Left forelimb (tissue), 1 donor: ENCODE measurements at places on chromosomes 13 and 19.
A peak's percentile ranks its signal among the peaks of the same experiment; 100 is the strongest.

- no peak for DNase-seq
Measured at GRCh38 chr13:43905435-43906031, 25.8 kb downstream of the LACC1 start.

GRCh38 chr13:89514534-89515312 is 1832.8 kb upstream of the MIR17HG start:
- no peak for DNase-seq

- DNase-seq = no peak
Measured at GRCh38 chr19:7773841-7774240, 10.8 kb downstream of the CLEC4M start.

DNA sequence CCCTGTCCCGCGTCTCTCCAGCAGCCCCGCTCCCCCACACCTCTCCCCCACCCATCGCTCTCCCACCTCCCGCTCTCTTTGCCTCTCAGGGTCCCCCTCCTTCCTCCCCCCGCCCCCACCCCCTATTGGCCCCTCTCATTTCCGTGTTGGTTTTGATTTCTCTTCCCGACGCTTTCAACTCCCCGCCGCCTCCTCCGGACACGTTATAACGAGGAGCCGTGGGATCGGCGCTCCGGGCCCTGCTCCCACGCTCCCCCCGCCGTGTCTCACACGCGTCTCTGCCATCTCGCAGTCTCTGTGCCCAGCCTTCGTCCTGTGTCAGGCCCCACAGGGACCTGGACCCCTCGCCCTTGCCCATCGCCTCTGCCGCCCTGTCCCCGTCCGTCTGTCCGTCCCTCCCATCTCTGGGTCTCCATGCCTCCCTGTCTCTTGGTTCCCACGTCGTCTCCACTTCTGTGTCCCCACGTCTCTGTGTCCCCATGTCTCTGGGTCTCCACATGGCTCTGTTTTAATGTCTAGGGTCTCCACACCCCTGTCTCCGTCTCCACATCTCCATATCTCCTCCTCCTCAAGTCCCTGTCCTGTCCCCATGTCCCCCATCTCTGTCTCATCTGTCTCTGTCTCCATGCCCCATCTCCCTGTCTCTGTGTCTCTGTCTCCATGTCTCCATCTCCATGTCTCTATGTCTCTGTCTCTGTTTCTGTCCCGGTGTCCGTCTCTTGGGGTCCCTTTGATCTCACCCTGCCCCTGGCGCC is 13.1 kb downstream of the ERFL start:
- no peak for DNase-seq

GRCh38 chr13:113597391-113598080 is 13.0 kb downstream of the TFDP1 start:
- peak; percentile 53 for DNase-seq

DNA sequence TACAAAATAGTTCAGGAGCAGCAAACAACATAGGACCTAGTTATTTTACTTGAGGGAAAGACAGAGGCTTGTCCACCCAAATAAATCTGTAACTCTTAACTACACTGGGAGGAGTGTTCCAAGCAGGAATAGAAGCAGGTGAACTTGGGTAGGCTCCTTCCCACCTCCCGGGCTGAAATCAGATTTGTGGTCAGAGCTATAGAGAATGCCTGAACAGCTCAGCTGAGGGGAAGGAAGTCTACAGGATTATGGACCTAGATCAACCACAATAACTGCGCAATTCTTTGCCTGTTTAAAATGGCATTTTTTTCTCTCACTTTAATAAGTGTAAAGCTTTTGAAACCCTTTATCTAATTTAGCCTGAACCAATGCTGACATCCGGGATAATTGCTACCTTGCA is 73.5 kb upstream of the IRS2 start:
- DNase-seq = no peak

GRCh38 chr19:3710265-3710812 is 2.2 kb downstream of the TJP3 start:
- DNase-seq = no peak

DNA sequence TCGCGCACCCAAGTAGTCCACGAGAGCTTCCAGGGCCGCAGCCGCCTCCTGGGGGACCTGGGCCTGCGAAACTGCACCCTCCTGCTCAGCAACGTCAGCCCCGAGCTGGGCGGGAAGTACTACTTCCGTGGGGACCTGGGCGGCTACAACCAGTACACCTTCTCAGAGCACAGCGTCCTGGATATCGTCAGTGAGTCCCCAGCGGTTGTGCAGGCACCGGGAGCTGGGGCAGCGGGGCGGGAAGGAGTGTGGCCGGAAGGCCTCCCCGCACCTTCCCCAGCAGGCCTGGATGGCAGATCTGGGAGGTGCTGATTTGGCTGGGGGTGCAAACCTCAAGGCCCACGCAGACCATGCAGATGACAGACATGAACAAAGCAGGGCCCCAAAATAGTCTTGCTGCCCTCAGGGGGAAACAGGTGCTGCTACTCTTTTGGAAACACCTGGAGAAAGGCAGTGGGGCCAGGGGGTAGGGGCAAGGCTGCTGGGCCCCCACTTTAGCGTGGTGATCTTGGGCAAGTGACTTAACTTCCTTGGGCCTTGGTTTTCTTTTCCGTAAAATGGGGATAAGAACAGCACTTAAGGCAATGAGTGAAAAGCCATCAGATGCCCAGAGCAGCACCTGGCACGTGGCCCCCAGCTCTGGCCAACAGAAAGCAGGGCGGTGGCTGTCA is 4.0 kb downstream of the MAG start:
- no peak for DNase-seq

DNA sequence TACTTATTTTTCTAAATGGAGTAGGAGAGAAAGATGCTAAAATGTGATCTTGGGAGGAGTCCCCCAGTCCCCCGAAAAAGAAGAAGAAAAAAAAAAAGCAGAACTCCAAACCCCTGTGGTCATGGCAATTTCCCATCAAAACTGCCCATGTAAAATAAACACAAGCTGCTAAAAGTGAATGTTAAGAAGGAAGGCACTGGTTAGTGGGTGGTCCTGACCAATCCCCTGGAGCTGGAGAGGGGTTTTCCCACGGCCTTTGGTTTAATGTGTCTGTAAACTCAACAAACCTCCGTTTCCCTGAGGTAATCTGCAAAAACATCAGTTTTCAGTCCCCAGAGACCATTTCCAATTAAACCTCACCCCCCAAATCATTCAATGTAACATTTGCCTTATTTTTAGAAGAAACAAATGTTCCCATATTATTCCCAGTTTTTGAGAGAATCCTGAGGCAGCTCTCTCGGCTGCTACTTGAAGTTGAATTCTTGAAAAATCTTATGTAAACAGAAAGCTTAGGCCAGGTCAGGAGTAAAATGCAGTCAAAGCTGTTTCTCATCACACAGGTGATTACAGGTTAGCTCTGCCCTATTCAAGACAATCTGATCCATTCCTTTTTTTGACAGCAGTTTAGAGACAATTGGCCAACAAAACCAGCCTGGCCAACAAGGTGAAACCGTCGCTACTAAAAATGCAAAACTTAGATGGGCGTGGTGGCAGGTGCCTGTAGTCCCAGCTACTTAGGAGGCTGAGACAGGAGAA is 17.0 kb downstream of the RAB3D start:
- DNase-seq = no peak

DNA sequence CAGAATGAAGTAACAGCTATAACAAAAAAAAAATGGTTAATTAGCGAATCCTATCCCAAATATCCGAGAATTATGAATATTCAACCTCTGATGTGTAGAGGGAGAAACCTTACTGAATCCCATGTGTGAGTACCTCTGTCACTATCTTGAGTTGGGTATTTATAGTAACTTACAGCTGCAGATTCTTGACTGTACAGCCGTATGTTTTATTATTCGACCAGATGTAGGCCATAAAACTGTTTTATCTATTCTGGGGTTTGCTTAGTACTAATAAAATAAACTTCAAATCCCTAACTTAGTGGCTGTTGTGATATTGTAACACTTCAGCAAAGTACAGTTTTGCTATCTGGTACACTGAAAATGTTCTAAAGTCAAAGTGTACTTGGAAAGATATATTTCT is 120.0 kb downstream of the EFNB2 start:
- DNase-seq = no peak

DNA sequence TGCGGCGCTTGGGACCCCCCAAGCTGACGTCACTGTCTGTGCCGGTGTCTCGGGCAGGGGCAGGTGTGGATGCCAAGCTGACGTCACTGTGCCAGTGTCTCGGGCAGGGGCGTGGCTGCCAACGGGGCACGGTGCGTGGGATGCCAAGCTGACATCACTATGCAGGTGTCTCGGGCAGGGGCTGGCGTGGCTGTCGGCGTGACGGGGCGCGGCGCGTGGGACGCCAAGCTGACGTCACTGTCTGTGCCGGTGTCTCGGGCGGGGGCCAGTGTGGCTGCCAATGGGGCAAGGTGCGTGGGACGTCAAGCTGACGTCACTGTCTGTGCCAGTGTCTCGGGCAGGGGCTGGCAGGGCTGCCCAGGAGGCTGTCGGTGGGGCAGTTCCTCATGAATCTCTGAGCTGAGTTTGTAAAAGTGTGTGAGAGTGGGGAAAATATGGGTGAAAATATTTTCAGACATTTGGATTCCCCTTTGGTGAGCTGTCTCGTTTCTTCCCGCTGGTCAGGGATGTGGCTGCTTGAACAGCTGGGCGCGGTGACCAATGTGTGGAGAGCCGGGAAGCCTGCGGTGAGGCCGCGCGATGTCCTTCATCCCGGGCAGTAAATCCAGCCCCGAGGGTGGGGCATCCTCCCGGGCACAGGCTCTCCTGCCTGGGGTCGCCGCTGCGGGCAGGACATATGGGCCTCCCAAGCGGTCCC is 25.2 kb downstream of the MCF2L start:
- no peak for DNase-seq

DNA sequence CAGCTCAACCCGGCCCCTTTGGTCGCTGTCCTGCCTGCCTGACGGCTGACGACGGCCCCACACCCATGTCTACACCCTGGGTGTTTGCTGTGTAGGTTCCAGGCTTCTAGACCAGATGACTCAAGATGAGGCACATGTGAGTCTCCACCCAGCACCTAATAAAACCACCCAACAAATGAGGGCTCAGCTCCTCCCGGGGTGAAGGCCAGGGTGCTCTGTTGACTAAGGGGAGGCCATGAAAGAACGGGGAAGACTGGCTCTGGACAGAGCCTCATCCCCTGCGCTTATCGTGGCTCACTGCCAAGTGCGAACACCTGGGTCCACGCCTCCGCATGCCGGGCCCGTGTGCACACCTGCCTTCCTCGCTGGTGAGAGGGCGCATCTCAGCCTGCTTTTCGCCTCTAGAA is 39.6 kb downstream of the COL4A2 start:
- no peak for DNase-seq

DNA sequence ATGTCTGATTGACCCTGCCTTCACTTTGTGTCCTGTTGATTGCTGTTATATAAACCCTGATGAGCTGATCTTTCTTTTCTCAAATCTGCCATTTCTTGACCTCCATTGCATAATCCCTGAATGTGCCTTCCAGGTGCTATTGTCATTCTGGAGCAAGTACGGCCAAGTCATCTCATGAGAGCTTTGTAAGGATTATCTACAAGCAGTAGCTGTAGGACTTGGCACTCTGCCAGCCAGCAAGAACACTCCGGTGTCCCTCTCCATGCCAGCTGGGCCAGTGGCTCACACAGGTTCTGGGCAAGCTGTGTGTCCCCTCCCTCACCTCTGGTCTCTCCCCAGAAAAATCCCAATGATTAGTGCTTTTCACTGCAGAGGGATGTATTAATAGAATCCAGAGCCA is 348.1 kb downstream of the FOXO1 start:
- DNase-seq = no peak

GRCh38 chr19:23439623-23440022 is 44.4 kb upstream of the ZNF91 start:
- no peak for DNase-seq

GRCh38 chr19:2089727-2090053 is 6.4 kb downstream of the MOB3A start:
- DNase-seq = no peak

GRCh38 chr13:23645851-23646250 is 75.6 kb downstream of the TNFRSF19 start:
- no peak for DNase-seq

DNA sequence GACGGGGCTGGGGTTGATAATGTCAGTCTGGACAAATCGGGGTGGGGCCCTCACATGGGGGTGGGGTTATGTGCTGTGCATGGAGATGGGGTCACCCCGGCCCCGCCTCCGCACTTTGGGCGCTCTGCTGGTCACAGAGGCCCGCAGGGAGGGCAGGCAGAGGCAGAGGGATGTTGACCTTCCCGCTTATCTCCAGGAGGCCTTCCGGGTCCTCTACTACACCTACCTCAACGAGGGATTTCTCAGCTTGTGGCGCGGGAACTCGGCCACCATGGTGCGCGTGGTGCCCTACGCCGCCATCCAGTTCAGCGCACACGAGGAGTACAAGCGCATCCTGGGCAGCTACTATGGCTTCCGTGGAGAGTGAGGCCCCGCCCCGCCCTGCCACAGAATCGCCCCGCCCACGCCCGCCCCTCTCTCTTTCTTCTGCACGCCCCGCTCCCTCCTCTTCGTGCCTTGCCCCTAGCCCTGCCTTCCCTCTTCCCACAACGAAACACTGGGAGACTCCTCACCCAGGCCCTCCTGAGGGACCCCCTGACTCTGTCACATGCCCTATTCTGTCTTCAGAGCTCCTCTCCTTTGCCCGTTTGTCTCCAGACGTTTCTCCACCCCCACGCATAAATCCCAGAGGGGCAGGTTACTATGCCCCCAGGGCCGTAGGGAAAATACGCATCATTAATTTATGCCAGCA is 32.8 kb downstream of the TMEM161A start:
- DNase-seq = peak; percentile 86

GRCh38 chr19:56995303-56995702 is 124.5 kb upstream of the USP29 start:
- DNase-seq = no peak

DNA sequence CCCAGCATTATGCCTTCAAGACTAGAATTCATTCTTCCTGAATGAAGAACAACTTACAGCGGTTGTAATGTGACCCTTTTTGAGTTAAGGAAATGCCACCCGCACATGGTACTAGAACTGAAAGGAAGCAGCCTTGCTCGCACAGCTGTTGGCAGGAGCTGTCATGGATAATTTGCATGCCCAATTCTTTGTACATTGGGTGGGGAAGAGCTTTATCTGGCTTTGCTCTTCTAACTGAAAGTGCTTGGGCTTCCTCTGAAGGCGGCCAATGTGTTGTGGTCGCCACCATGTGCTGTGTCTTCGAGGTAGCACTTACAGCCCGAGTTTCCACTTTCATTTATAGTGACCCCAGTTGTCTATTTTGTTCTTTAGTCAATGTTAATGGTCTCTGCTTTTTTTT is 3.4 kb downstream of the CCNE1 start:
- no peak for DNase-seq

- DNase-seq = no peak
Measured at GRCh38 chr19:29442094-29442493, 83.7 kb upstream of the VSTM2B start.

DNA sequence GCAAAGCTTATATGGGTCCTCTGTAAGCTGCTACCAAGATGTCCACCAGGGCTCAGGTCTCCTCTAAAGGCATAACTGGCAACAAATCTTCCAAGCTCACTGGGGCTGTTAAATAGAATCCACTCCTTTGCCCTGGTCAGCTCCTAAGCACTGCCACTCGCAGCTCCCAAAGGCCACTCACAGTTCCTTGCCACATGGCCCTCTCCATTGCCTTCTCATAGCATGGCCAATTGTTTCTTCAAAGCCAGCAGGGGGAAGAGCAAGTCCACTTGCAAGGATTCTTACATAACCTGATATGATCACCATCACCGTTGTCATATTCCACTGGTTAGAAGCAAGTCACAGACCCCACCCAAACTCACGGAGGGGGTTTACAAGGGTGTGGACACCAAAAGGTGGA is 199.5 kb downstream of the SUCLA2 start:
- DNase-seq = no peak

- peak; percentile 50 for DNase-seq
Measured at GRCh38 chr13:112903071-112903577, 65.9 kb upstream of the MCF2L start.

GRCh38 chr13:20891768-20892167 is 10.8 kb downstream of the XPO4 start:
- DNase-seq = no peak

GRCh38 chr19:46049597-46049996 is 8.8 kb upstream of the IGFL4 start:
- no peak for DNase-seq
